ENCODE measurements at places on chromosomes 6 and 20.

GRCh38 chr20:31788578-31788977 lies 30.6 kb upstream of the MYLK2 start:
- no peak overlapping the region for H3K27ac ChIP-seq
- DNase-seq, result no peak
- peaks cover 96% of the 10 kb centered on the region for H3K36me3 ChIP-seq
- H3K4me1 ChIP-seq, result peaks cover 4% of the 10 kb centered on the region

DNA sequence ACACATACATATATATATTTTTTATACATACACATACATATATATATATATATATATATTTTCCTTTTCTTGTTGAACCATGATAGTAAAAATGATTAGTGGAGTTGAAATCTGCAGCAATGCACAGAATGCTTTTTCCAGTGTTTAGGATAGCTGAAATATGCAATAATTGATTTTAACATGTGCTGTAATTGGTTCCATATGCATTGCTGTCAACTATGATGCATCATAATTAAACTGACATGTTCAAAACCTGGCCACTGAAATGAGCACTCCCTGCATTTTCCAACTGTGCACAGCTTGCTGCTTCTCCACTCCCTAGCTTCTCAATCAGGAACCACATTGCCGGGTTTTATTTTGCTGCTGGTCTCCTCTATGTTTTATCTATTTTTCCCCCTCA lies 358.3 kb downstream of the PAX1 start:
- H3K4me1 ChIP-seq, result no peaks in the 10 kb centered on the region
- no peak overlapping the region for H3K27ac ChIP-seq
- no peaks in the 10 kb centered on the region for H3K27me3 ChIP-seq

DNA sequence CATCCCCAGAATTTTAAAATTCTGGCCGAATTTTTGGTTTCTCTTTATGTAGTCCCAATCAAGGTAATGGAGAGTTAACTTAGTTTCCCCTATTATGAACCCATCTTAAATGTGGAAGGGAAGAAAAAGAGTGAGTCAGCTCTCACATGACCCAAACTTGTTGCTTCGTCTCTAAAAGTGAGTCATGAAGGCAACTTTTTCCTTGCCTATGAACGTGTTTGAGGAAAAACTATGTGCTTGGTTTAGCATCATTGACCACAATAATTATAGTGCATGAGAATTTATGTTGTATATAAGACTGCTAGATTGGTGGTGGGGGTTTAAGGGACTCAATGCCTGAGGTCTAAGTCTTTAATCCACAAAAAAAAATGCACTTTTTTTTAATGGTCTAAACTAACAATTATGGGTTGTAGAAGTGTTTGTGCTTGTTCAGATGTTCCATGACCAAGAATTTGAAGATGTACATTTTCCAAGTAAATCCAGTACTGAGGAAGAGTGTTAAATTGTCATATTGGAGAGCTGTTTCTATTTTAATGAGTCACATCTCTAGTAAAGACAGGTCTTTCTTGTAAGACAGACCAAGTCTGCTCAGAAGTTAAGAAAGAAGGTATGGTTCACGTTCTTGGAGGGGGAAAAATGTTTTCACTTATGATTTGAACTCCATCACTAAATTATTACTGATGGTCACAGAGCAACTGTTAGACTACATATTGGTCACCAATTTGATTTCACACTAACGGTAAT lies 409.9 kb upstream of the MARCKS start:
- DNase-seq, result no peak
- H3K27me3 ChIP-seq, result no peaks in the 10 kb centered on the region
- H3K4me3 ChIP-seq, result no peak overlapping the region
- no peaks in the 10 kb centered on the region for H3K4me1 ChIP-seq

DNA sequence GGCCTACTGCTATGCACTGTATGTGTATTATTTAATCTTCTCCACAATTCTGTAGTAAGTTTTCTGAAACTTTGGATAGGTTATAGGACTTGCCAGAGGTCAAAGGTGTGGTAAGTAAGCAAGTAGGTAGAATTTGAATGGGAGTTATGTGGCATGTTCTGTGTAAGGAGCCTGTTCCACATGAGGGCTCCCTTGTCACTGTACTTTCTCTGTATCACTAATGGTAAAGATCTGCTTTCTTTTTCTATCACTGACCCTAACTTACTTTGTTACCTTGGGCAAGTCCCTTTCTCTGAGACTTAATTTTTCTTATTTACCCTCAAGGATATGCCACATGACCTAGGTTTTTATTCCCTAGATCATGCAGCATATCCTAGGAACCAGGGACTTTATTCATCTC lies 50.3 kb downstream of the EIF2S2 start:
- H3K4me3 ChIP-seq, result no peak overlapping the region
- no peak overlapping the region for H3K27ac ChIP-seq
- no peaks in the 10 kb centered on the region for H3K4me1 ChIP-seq

DNA sequence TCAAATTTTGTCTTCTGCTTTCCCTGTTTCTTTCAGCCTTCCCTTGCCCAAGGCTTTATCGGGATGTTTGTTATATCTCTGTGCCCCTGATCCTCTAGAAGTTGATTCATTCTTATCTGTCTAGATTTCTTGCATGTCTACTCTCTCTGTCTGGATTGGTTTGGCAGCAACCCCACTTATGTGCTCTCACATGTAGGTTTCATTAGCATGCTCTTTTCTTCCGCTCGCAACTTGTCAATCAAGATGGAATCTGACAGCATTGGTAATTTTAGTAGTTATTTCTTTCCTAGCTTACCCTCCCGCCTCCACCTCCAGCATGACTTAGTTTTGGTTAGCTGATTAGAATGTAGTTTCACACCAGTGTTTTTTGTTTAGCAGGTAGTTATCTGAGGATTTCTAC lies 39.3 kb downstream of the LRRC1 start:
- H3K27me3 ChIP-seq, result no peaks in the 10 kb centered on the region
- no peaks in the 10 kb centered on the region for H3K36me3 ChIP-seq
- no peak for DNase-seq
- H3K4me3 ChIP-seq, result no peak overlapping the region
- H3K4me1 ChIP-seq, result peaks cover 2% of the 10 kb centered on the region

- no peak overlapping the region for H3K4me3 ChIP-seq
- no peak for DNase-seq
- H3K27ac ChIP-seq, result no peak overlapping the region
- H3K36me3 ChIP-seq, result no peaks in the 10 kb centered on the region
These were observed 14.8 kb downstream of the TP53RK start for GRCh38 chr20:46674253-46675083.

GRCh38 chr6:6825193-6825784 lies 236.8 kb downstream of the LY86 start:
- H3K27me3 ChIP-seq, result no peaks in the 10 kb centered on the region
- H3K36me3 ChIP-seq, result no peaks in the 10 kb centered on the region
- no peak for DNase-seq
- H3K4me3 ChIP-seq, result no peak overlapping the region
- no peaks in the 10 kb centered on the region for H3K4me1 ChIP-seq
- H3K27ac ChIP-seq, result no peak overlapping the region

DNA sequence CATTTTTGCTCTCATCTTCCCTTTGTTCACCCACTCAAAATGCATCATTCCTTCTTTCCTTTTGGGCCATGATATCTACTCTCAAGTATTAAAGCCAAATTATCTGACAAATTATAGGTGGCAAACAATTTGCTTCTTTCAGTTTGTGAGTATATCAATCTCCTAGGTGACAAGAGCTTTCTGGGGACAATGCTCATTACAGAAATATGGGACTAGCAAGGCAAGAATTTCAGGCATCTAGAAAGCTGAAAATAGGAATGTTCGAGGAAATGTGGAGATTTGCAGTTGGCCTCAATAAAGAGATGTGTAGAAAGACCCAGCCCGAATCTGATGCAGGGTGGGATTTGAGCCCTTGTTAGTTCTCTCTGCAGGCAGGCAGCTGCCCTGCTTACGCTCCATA lies 71.8 kb downstream of the ALDH8A1 start:
- H3K27ac ChIP-seq, result no peak overlapping the region
- no peaks in the 10 kb centered on the region for H3K4me1 ChIP-seq
- H3K4me3 ChIP-seq, result no peak overlapping the region
- no peaks in the 10 kb centered on the region for H3K36me3 ChIP-seq
- DNase-seq, result no peak

- no peak overlapping the region for H3K27ac ChIP-seq
- H3K4me3 ChIP-seq, result no peak overlapping the region
- no peaks in the 10 kb centered on the region for H3K36me3 ChIP-seq
- no peak for DNase-seq
These were observed 237.1 kb downstream of the TBC1D7 start for GRCh38 chr6:13091192-13091591.

DNA sequence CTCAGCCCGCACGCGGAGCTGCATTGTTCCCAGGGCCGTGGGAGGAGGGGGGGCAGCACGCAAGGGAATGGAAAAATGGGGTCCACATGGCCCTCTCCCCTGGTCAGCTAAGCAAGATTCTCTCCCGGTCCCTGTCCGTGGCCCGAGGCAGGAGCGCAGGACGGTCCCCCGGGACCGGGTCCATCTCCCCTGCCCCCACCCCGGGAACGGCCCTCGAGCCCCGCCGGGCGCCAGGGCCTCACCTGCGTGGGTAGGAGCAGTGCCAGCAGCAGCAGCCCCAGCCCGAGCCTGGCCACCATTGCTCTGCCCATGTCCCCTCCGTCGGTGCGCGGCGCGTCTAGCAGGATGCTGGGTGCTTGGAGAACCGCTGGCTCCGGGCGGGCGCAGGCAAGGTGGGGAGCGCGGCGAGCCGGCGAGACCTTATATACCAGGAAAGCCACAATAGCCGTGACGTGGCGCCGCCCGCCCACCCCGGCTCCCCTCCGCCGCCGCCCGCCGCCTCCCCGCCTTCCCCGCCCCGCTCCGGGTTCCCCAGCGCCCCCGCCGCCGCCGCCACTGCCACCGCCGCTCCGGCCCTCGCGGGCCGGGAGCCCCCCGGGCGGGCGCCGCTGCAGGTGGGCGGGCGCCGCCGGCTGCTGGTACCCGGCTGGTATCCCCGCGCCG lies at the start of gene CD24:
CD24 (minus strand) TSS at position 394 of the 663 bp plus-strand sequence; CDS start at position 311, 83 bp downstream.
- no peaks in the 10 kb centered on the region for H3K4me1 ChIP-seq
- peaks cover 16% of the 10 kb centered on the region for H3K36me3 ChIP-seq
- peak within 1 kb of the TSS; percentile 94 for H3K27ac ChIP-seq
- H3K27me3 ChIP-seq, result peaks cover 40% of the 10 kb centered on the region
- H3K4me3 ChIP-seq, result peak within 1 kb of the TSS; percentile 95

- DNase-seq, result no peak
- no peaks in the 10 kb centered on the region for H3K27me3 ChIP-seq
- H3K36me3 ChIP-seq, result no peaks in the 10 kb centered on the region
- H3K4me1 ChIP-seq, result peaks cover 7% of the 10 kb centered on the region
- H3K27ac ChIP-seq, result no peak overlapping the region
- H3K4me3 ChIP-seq, result no peak overlapping the region
These were observed 6.3 kb downstream of the RRBP1 start for GRCh38 chr20:17675519-17676377.

GRCh38 chr20:31674895-31675827 lies 37.4 kb downstream of the COX4I2 start:
- H3K27ac ChIP-seq, result no peak overlapping the region
- H3K36me3 ChIP-seq, result no peaks in the 10 kb centered on the region
- DNase-seq, result no peak
- H3K4me3 ChIP-seq, result no peak overlapping the region

GRCh38 chr6:107237992-107238660 lies 122.8 kb upstream of the BEND3 start:
- H3K4me1 ChIP-seq, result no peaks in the 10 kb centered on the region
- no peaks in the 10 kb centered on the region for H3K36me3 ChIP-seq
- H3K27ac ChIP-seq, result no peak overlapping the region
- no peak for DNase-seq
- H3K4me3 ChIP-seq, result no peak overlapping the region
- no peaks in the 10 kb centered on the region for H3K27me3 ChIP-seq

- no peak overlapping the region for H3K27ac ChIP-seq
- no peak for DNase-seq
- peaks cover 15% of the 10 kb centered on the region for H3K4me1 ChIP-seq
- no peak overlapping the region for H3K4me3 ChIP-seq
- peaks cover 2% of the 10 kb centered on the region for H3K36me3 ChIP-seq
- peaks cover 39% of the 10 kb centered on the region for H3K27me3 ChIP-seq
These were observed 13.4 kb downstream of the FAM110A start for GRCh38 chr20:846894-847278.

DNA sequence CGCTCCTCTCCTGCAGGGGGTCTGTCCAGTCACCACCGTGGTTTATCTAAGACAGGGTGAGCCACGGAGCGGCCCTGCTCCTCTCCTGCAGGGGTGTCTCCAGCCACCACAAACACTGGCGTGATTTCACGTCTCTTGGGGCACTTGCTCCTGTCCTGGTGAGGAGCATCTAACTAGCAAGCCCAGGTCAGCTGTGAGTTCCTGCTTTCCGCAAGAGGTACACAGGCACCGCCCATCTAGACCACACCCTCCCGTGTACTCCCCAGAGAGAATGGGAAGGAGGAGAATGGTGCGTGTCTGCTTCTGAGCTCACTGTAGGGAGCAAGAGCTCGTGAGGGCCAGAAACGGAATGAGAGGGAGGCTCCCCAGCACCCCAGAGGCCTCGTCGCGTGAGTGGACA lies 40.7 kb downstream of the DACT2 start:
- no peaks in the 10 kb centered on the region for H3K27me3 ChIP-seq
- H3K4me3 ChIP-seq, result no peak overlapping the region
- DNase-seq, result no peak
- no peak overlapping the region for H3K27ac ChIP-seq

All from neuronal stem cell (in vitro differentiated cells).